ENCODE measurements at places on chromosomes 7 and 10. TPM values are rescaled to one million over a fixed set of nuclear protein-coding genes. Genes with fewer than 3 reads are reported as not detected.
A peak's percentile ranks its signal among the peaks of the same experiment; 100 is the strongest.

DNA sequence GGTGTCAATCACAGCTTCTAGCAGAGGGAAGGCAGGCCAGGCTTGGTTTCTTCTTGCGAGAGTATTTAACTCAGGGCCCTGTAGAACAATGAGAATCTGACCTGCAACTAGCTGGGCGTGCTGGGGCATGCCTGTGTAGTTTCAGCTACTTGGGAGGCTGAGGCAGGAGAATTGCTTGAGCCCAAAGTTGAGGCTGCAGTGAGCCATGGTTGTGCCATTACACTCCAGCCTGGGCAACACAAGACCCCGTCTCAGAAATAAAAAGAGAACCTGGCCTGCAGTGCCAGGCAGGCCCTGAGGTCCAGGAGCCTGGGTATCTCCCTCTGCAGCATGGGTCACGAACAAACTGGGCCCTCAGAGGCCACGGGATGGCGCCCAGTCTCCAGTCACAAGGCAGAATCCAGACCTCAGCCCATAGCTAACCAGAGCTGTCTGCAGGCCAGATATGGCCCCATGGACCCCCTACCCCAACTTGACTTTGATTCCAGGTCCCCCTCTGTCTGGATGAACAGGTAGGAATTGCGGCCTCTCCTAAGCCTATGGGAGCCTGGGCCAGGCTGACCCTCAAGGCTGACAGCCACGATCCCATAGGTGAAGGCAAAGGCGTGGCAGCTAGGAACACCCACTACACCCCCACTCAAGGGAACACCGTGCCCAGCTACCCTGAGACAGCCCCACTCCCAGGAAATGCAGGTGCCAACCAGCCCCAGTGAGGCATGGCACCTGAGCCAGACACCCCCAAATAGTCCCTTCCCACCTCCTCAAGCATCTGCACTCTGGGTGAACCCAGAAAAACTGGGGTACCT lies 102.7 kb upstream of the TNRC18 start:
- peak; percentile 78 for DNase-seq

- DNase-seq = peak; percentile 86
These were observed 118.5 kb downstream of the VTI1A start for GRCh38 chr10:112565434-112566053.

- no peak for DNase-seq
These were observed 35.9 kb downstream of the INSIG1 start for GRCh38 chr7:155333346-155334234.

CDK1 gene
- 36.2 TPM for total RNA-seq

GRCh38 chr7:31122649-31123058 lies 70.5 kb downstream of the ADCYAP1R1 start:
- DNase-seq = peak; percentile 86

GRCh38 chr7:118731854-118732253 lies 507.4 kb downstream of the ANKRD7 start:
- peak; percentile 8 for DNase-seq

CHAT gene
- not detected for total RNA-seq

PPP1R3A gene
- total RNA-seq = not detected

ADO gene
- total RNA-seq = 28.3 TPM

- DNase-seq = no peak
These were observed 255.9 kb downstream of the KCNMA1 start for GRCh38 chr10:77381750-77382149.

DNA sequence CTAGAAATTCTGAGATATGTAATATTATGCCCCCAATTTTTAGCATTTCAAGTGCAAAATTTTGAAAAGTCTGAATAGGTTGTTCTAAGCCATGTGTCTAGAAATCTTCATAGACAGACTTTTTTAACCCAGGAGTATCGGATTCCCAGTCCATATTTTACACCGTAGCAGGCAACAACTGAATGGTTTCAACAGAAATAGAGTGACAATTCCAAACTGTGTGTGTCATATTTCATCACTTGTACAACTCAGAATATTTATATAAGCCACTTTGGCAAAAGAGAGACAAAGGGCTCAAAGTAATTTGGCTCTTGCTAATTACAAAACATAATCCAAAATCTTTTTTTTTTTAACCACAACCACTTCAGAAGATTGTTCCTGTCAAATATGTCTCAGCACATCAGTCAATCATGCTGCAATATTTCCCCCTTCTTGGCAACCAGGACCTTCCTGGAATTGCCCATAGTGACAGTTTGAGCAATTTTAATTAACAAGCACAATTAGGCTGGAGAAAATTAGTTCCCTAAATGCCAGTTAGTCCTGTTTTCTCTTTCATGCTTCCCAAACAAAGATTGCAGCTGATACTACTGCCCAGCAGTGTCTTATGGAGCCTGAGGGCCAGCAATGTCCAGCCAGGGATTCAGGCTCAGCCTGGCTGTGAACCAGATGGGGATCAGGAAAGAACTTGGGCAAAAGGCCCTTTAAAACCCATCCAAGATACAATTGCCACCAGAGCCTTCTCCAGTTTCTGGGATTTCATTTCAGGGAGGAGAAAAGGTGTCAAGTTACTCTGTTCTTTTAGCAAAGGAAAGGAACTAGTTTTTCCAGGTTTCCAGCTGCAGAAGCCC lies 533.3 kb upstream of the GHITM start:
- no peak for DNase-seq

All from HT-29 (cell line).